ENCODE measurements at places on chromosomes 6 and 20.

GRCh38 chr20:55365745-55366144, 639.6 kb downstream of the CBLN4 start:
- no peak for DNase-seq

DNA sequence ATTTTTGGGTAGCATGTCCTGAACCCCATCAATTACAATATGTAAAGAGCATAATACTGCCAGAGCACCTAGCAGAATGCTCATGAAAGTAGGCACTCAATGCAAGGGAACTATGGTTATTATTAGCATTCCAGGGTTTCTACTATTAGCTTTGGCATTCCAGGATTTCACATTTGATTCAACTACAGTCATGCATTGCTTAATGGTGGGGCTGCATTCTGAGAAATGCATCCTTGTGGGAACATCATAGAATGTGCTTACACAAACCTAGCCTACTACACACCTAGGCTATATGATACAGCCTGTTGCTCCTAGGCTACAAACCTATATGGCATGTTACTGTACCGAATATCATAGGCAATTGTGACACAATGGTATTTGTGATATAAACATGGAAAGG, 247.8 kb downstream of the CD83 start:
- no peak for DNase-seq

GRCh38 chr20:43961541-43962471, 47.2 kb downstream of the TOX2 start:
- no peak for DNase-seq

DNA sequence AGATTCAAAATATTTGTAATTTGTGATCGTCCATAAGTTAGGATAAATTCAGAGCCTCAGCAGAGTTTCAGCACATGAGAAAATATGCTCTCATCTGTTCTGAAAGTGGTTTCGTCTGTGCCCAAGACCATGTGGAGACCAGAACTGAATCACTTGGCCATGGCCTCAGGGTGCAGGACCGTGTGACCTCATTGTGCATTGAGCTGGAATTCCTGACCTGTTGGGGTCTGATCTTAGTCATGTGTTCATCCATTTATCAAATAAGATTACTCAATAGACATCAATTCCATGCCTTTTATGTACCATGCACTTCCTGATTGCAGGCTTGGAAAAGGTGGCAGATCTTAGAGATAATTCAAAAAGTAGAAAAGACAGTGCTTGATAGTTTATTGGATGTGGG, 680.5 kb downstream of the QKI start:
- no peak for DNase-seq

GRCh38 chr20:62548471-62548870, 72.7 kb upstream of the GATA5 start:
- no peak for DNase-seq

DNA sequence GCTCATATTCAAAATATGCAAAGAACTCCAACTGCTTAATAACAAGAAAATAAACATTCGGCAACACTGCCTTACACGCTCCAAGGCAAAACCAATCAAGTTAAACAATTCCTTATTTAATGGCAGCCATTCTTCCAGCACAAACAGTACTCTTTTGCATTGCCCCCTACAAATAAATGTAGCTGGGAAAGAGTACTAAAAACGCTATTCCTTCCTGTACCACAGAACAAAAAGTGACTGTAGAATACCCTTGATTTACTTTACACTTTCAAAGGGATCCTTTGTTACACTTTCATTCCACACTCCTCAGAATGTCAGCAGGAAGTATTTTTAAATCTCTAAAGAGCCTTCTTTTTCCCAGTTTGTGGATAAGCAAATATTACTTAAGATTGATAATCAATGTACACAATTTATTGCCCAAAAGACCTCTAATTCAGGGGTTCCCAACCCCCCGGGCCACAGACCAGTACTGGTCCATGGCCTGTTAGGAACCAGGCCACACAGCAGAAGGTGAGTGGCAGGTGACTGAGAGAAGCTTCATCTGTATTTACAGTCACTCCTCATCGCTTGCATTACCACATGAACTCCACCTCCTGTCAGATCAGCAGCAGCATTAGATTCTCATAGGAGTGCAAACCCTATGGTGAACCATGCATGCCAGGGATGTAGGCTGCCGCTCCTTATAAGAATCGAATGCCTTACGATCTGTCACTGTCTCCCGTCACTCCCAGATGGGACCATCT, 51.6 kb downstream of the MBOAT1 start:
- DNase-seq: no peak

DNA sequence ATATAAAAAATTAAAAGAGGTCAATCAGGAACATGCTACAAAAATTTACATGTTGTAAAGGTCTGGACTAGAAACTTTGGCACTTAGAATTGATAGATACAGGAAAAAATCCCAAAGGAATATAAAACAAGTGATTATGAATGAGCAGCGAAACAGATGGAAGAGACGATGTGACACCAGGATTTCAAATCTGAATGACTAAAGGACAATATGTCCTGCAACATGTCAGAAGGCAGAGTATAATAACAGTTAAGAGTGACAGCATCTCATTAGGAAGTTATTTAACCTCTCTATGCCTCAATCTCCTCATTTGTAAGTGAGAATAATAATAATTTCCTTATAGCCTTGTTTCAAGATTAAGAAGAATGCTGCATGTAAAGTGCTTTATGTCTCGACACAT, 50.3 kb downstream of the FRK start:
- DNase-seq: no peak

- no peak for DNase-seq
Observed at GRCh38 chr20:15875446-15875845, 697.8 kb downstream of the KIF16B start.

- no peak for DNase-seq
Observed at GRCh38 chr6:90502866-90503407, 83.9 kb downstream of the MAP3K7 start.

DNA sequence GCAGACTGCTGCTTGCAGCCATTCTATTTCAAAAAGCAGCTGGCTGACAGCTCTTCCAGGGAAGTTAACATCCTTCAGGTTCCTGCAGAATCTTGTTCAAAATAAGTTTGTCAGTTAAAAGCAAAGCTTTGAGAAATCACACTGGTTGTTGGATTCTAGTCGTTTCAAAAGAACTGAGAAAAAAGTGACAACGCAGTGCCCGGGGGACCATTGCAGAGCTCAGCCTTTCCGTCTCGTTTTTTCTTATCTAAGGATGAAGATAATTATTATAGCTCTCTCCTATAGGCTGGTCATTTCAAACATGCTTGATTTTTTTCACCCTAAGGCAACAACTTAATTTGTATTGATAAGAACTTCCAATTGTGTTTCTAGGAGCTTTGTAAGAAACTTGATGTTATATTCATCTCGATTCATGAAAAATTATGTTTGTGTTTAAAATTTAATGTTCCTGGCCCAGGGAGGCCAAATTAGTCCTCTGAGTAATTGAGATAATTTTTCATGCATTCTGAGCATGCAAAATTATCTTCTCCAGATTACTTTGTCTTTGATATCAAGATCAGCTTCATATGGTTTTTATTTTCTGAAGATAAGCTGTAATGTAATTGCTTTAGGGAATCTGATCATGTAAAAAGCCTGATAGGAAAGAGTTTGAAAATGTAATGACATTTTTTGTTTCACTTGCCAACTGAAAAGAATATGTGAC, 58.4 kb downstream of the SNAP25 start:
- no peak for DNase-seq

- DNase-seq: no peak
Observed at GRCh38 chr6:19478992-19479391, 358.2 kb upstream of the ID4 start.

GRCh38 chr20:63092660-63093215, 86.0 kb upstream of the BHLHE23 start:
- no peak for DNase-seq

DNA sequence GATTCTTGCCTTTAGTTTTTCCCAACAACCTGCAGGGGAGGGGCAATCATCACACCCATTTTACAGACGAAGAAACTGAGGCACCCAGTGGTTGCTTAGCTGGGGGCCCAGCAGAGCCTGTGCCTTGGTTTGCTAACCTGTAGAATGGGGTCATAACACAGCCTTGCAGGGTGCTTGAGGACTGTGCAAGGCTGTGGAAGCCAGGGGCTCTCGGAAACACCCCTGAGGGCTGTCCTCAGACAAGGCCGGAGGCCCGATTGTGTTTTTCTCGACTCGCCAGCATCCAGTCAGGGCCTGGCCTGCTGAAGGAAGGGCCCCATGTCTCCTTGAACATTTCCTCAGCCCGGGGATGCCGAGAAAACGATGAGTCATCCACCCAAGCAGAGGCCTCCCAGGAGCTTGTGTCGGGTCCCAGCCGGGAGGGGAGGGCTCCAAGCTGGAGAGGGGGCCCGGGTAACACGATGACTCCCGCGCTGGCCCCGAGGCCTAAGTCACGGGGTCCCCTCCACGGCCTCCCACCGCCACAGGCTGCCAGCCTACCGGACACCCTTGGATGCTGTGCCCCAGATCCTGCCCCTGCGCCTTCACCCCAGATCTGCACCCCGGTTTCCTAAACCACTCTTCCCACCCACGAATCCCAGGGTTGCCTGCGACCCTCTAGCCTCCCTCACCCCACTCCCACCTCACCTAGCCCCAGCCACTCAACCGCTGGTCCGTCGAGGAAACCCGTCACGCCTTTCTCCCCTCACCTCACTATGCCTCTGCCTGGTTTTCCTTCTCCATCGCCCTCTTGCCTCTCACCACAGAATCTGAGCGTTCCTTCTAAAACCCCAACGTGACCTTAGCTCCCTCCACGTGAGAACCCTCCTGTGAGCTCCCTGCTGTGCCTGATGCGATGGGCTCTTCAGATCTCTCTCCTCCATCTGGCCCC, 10.6 kb downstream of the NOL4L start:
- DNase-seq: no peak

GRCh38 chr20:47062226-47062890, 167.7 kb downstream of the EYA2 start:
- DNase-seq: no peak

DNA sequence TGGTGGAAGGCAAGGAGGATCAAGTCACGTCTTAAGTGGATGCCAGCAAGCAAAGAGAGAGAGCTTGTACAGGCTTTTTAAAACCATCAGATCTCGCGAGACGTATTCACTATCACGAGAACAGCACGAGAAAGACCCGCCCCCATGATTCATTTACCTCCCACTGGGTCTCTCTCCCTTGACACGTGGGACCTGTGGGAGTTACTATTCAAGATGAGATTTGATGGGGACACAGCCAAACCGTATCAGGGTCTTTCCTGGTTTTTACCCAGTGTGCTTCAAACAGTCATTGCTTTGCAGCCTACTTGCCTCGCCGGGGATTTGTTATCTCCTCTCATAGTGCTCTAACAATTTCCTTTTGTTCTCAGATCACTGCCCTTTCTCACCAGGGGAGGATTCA, 108.2 kb downstream of the UST start:
- DNase-seq: no peak

GRCh38 chr6:155317186-155317585, 2.9 kb upstream of the TFB1M start:
- no peak for DNase-seq

DNA sequence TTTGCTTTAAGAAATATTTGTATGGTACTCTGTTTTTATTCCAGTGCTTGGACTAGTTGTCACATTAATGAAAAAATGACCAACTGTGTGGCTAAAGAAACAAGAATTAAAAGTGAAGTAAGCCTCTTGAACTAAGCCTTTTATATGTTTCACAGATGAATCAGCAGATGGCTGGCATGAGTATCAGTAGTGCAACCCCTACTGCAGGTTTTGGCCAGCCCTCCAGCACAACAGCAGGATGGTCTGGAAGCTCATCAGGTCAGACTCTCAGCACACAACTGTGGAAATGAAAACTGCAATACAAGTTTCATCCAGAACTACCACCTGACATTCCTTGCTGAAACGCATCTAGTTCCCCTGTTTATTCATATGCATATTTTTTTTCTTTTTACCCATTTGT, 96.8 kb downstream of the B3GAT2 start:
- DNase-seq: no peak

DNA sequence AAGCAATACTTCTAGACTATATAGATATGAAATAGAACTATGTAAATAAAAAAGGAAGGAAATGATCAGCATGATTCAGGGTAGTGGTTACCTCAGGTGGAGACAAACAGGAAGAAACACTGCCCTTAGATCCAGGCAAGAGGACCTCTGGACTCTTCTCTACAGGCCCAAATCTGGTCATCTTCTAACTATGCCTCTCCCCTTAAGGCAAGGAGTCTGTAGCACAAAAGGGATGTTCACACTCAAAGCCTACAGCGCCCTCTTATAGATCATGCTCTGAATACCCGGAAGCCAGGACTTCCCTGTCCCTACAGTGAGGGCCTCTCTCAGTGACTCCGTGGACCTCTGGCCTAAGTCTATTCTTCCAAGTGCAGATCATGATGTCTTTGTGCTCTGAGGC, 30.4 kb upstream of the HIVEP2 start:
- DNase-seq: no peak

- no peak for DNase-seq
Observed at GRCh38 chr6:399785-400534, 8.4 kb downstream of the IRF4 start.

GRCh38 chr6:72977114-72977513, 248.2 kb downstream of the KHDC1L start:
- no peak for DNase-seq
